ENCODE measurements at places on chromosomes 3 and 15.

- no peak for DNase-seq
These were observed 29.5 kb upstream of the ETV5 start for GRCh38 chr3:186138272-186138981.

DNA sequence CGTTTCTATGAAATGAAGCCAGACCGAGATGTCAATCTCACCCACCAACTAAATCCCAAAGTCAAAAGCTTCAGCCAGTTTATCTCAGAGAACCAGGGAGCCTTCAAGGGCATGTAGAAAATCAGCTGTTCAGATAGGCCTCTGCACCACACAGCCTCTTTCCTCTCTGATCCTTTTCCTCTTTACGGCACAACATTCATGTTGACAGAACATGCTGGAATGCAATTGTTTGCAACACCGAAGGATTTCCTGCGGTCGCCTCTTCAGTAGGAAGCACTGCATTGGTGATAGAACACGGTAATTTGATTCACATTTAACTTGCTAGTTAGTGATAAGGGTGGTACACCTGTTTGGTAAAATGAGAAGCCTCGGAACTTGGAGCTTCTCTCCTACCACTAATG, 41.9 kb upstream of the TRA2B start:
- DNase-seq, result no peak

GRCh38 chr3:16741890-16742289, 136.7 kb upstream of the DAZL start:
- DNase-seq, result no peak

DNA sequence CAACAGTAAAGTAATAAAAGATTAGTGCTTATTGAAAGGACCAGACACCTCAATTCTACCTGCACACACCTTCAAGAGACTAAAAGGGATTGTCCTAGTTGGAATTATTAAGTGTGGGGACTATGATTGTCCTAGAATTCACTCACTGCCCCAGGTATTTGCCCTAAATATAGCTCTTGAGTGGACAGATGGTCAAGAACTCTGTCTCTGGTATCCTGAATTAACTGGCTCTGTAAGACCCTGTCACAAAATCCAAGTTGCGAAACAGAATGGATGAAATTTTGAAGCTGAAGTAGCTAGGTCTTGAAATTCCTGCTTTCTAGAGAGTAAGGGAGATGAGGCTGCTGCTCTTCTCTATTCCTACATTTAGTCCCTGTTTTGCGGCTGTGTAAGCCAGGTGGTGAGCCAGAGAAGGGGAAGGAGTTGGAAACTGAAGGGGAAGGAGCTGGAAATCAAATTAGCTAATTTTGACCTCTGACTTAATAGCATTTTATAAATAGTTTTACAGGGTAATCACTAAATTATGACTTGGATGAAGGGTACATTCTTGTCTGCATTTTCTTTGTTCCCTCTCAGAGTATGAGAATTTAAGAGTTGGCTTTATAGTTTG, 34.5 kb downstream of the KBTBD12 start:
- DNase-seq, result no peak

GRCh38 chr15:45162771-45163507, 24.8 kb downstream of the SHF start:
- DNase-seq, result peak; percentile 83

GRCh38 chr3:52841211-52841980, 6.6 kb upstream of the MUSTN1 start:
- no peak for DNase-seq

DNA sequence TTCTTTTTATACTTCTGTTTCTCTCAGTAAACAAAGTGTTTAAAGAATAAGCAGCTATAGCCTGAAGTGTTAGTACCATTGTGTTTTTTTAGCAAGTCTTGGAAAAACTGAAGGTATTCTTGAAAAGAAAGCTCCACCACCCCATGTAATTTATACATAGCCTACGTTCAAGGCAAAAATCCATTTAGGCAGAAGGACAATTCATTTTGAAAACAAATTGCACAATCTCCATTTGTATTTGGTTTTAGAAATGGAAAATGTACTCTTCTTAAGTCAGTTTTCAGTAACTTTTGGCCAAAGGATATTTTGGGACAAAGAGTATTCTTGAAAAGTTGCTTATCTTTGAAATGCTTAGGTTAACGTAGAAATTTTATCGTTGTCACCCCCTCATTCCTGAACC, 34.5 kb downstream of the PTPRG start:
- DNase-seq, result no peak

DNA sequence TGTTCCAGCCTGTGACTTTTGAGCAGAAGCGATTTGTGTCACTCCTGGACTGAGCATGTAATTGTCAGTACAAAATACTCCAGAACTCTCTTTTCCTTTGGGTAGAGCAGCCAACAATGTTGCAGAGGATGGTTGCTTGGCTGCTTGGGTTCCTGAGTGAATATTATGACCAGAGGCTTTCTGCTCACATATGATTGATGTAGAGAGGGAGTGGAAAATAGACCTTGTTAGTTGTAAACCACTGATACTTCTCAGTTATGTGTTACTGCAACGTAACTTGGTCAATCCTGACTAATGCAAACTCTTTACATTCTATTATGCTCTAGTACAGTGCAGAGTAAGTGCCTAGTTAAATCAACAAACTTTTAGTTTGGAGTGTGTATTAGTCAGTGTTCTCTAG, 322.6 kb upstream of the KCNH8 start:
- no peak for DNase-seq

DNA sequence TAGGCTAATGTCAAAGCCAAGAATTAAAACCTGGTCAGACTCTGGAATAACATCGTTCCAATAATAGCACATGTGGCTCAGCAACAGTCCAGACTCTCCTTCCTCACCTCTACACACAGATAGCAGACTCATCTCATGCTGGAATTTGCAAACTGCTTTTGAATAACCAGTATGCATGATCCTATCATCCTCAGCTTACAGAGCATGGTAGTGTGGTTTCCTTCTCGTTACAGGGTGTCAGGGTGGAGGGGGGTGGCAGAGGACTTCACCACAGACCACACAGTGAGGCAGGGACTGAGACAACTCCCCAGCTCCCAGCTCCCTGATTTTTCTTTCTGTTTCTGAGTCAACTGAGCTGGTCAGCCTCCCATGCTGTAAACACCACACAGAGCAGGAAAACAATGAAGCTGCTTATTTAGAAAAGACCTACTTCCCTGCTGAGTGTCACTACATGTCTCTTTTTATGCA, 101.6 kb downstream of the RPL22L1 start:
- DNase-seq, result no peak

DNA sequence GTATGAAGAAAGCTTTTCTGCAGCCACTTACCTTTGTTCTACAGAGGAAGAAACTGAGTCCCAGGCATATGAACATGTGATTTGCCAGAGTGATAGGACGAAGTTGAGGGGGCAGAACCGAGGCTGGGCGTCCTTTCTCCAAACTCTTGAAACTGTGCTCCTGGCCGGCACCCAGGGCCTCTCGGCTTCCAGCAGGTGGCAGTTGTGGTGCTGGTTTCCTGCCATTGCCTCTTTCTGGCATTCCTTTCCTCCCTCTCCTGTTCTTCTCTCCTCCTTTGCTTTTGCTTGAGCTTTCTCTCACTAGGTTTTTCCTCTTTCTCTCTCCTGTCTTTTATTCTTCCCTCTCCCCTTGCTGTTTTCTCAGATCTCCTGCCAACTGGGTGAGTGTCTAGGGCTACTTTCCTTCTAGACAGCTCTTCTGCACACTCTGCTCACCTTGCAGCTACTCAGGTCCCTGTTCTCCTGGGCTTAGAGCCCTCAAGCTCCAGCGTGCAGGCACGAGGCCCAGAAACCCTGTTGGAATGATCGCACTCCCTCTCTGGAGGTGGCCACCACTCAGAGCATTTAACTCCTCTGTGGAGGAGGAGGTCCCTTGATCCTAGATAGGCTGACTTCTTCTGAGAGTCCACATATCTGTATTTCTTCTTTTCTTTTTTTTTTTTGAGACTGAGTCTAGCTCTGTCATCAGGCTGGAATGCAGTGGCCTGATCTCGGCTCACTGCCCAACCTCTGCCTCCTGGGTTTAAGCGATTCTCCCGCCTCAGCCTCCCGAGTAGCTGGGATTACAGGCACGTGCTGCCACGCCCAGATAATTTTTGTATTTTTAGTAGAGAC, 26.2 kb downstream of the TRAK1 start:
- DNase-seq, result no peak

DNA sequence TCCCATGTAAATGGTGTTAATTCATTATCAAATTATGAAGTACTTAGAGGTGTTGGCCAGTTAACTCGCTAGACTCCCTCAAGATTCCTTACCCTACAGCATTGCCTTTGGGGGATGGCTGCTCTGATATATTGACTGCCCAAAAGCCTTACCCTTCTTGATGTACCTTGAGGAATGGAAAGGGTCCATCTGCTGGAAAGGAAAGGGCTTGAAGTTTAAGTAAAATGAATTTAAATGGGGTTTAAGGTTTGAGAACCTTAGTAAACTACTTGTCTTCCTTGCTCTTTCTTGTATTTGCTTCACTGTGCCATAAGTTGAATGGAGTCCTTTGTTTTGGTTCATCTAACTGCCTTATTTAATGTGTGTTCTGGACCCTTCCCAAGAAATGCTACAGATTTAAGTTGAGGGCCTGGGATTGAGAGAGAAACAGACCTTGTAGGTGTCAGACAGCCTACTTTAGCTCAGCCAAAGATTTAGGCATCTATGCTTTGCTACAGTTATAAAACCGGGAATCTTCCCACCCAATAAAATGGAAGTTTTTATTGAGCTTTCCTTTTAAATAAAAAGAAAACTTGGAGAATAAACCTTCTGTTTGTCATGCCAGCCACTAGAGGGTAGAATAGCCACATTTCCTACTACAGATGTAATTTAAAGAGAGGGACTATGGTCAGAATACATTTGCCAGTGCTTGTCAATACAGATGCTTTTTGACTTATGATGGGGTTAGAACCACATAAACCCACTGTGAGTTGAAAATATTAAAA, 25.3 kb downstream of the CMSS1 start:
- DNase-seq, result peak; percentile 68

DNA sequence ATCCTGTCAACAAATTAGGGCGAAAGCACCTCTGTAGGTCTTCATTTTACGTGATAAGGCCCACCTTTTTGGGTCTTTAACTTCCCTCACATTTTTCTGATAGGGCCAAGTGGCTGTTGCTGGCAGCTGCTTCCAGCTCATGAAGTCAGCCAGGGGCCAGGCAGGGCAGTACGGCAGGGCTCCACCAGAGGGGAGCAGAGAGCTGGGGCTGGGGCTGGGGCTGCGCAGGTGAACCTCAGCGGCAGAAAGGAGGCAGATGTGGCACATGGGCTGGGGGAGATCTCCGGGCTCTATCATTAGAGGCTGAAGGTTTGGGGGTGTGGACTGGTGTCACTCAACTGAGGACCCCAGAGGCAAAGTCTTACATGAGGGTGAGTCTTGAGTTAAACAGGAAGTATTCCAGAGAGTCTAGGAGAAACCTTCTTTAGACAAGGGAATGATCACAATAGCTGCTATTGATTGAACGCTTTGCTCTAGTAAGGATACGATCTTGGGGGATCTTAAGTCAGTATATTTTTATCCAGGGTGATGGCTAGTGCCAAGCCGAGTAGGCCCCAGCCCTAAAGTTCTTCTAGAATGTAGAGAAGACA, 62.8 kb upstream of the MEX3B start:
- DNase-seq, result peak; percentile 37

DNA sequence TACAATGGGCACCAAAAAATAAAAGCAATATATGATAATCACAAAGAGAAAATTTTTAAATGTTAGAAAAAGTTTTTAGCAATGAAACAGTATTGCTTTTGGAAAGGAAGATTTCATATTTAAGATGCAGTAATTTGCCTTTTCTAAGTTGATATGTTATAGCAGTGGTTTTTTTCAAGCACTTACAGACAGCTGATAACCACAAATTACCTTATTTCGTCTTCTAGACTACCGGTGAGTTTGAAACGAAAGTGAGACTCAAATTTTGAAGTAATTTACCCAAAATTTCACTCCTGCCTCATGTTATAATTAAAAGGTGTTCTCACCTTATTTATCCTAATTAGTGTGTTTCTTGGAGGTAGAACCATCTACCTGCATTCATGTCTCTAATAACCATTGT, 207.8 kb downstream of the MCTP2 start:
- DNase-seq, result no peak

DNA sequence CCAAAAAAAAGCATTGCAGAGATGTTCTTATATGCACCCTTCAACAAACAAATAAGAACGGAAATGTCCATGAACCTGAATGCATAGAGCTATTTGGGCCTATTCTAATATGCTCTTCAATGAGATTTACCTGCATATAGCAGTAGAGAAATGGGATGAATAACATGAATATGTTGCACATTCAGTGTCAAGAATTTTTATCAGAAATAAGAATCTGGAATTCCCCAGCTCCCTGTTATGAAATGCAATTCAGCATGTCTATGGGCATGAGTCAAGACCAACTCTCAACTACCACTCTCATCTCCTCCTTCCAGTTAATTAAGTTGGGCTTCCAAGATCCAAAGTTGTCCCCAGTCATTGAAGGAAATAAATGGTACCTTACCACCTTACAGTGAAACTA, 133.7 kb upstream of the ALCAM start:
- no peak for DNase-seq

All from RKO (cell line).